ENCODE measurements at places on chromosomes 11 and 22.
A peak's percentile ranks its signal among the peaks of the same experiment; 100 is the strongest.

DNA sequence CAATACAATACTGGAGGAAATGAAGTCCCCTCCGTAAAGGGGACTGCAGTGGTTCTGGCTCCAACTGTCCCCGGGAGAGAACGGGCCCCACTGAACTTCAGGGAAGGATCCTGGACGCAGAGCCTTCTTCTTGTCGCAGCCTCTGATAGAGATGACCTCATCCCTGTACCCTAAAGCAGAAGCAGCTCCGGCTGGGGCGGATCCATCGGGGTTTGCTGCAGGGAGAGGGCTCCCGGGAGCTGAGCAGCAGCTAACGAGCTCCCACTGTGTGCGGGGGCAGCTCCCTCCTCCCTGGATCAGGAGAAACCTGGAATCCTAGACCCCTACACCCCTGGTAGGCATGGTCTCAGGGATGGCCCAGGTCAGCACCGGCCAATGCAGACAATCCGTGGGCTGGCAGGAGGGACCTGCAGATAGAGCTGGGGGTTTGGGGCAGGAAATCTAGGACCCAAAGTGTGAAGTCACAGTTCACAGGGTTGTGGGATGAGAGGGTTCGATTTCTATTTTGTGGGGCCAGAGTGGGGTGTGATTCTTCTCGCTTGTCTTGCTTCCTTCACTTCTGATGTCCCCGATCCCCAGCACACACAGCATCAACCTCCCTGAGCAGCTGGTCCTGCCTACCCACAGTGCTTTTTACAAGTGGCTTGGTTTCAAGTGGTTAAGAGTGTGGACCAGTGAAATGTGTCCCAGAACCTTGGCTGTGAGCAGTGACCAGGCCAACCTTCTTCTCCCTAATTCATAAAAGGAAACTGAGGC, 12.9 kb downstream of the KIAA0930 start:
- peak; percentile 81 for DNase-seq

- DNase-seq: no peak
These were observed 31.2 kb downstream of the LDLRAD3 start for GRCh38 chr11:35974882-35975589.

DNA sequence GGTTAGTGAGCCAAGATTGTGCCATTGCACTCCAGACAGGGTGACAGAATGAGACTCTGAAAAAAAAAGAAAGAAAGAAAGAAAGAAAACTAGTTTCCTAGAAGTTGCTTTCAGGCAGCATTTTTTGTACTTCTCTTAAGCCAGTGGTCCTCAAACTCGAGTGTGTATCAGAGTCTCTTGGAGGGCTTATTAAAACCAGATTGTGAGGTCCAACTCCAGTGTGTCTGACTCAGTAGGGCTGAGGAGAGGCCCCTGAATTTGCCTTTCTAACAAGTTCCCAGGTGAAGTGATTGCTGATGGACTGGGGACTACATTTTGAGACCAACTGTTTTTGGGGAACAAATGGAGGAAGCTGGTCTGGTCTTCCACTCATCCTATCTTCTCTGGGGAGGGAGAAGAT, 57.5 kb upstream of the VSTM5 start:
- DNase-seq: no peak

GRCh38 chr11:115127790-115128189, 376.4 kb downstream of the CADM1 start:
- DNase-seq: no peak

- DNase-seq: no peak
These were observed 56.1 kb upstream of the UBASH3B start for GRCh38 chr11:122599434-122599833.

DNA sequence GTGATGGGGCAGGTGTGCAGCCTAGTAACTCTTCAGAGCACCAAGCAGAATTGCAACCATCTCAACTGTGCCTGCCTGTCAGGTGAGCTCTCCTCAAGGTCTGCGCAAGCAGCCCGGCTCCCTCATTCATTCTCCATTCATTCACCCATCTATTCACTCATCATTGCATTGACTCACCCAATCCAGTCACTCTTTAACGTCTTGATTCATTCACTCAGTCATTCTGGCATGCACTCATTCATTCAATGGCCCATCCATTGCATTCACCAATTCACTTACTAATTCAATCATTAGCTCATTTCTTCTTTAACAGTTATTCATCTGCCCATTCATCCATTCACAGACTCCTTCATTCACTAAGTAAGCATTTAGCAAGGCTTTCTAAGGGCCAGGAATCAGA, 111.8 kb downstream of the PDE2A start:
- no peak for DNase-seq

DNA sequence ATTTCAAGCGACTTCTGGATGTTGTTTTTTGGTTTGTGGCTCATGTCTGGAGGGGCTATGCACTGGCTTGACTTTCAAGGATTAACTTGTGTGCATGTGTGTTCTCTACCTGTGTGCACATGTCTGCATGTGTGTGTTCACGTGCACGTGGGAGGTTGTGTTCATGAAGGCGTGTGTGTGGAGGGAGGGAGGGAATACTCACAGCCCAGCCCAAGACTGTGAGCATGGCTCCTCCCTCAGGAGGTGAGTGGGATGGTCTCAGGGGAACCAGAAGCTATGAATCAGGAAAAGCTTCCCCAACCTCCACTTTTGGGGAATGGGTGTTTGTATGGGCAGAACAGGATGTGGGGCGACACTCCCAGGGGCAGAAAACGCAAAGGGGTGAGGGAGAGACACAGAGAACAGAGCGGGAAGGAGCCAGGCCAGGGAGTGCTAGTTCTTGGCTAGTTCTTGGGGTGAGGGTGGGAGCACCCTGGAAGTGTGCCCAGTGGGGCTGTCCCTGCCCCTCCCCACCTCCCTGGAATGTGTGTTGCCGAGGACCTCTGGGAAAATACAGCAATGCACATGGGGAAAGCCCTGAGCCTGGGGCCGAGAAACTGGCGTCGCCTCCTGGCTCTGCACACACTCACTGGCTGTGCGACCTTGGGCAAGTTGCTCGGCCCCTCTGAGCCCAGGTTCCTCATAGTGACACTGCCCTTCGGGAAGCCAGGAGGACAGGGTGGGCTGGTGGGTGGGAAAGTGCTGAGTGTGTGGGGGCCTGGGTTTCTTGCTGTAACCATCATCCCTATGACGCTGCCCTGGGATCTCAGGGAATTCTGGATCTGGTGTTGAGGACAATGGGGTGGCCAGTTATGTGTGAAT, 16.9 kb upstream of the ALX4 start:
- no peak for DNase-seq

- no peak for DNase-seq
These were observed 9.2 kb downstream of the OR8B4 start for GRCh38 chr11:124415356-124415923.

GRCh38 chr11:134863294-134863693, 451.3 kb upstream of the B3GAT1 start:
- DNase-seq: no peak

DNA sequence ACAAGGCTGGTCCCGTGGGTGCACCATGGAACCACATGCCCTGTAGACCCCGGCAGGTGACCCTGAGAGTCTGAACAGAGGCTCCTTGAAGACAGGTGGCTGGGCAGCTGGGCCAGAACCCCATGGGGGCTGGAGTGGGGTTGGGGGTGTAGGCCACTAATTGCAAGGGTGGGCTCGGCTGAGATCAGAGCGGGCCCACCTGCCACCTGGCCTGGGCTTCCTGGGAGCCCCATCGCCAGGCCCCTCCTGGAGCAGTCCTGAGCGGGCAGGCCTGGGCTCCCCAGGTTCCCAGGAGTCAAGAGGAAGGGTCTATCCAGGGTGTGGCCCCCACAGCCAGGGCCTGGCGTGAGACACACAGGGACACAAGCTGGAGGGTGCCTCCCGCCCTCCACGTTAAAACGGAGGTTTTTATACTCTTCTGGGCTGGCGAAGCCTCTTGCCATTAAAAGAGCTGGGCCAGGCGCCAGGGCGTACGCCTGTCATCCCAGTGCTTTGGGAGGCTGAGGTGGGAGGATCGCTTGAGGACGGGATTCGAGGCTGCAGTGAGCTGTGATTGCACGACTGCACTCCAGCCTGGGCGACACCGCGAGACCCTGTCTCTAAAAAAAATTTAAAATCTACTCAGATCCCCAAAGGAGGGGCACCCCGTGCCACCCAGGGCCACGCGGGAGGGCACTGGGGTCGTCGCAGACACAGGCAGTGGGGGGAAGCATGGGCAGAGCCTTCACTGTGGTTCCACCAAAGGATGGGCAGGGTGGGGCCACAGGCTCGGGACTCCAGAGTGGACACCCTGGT, 4.8 kb upstream of the TRABD start:
- no peak for DNase-seq

GRCh38 chr22:45226503-45227186, 14.0 kb downstream of the KIAA0930 start:
- DNase-seq: peak; percentile 70

DNA sequence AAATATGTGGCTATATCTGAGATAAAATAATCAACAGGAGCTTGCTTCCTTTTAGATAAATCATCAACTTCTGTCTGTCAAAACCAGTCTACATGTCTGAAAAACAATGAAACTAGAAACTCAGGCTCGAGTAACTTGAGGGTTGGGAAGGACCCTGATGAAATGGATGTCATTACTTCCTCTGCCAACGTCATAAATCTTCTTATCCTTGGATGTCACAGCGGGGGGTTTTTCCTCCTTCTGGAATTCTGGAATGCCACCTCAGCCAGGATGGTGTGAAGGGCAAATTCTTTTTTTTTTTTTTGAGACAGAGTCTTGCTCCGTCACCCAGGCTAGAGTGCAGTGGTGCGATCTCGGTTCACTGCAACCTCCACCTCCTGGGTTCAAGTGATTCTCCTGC, 13.4 kb downstream of the LGR4 start:
- DNase-seq: no peak

DNA sequence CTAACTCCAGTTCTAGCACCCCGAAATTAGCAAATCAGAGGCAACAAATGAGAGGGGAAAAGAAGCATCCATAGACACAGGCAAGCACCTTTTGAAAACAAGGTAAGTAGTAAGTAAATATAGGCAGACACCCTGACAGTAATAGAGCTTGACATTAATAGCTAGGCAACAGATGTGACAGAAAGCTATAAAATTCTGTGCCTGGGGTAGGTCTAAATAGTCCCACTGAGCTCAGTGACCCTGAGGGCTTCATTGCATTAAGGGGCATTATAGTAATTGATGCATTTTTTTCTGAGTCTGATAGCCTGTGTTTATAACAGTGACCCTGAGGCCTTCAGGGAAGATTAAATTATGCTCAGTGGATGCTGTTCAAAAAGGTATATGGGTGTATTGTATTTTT, 197.1 kb downstream of the HIPK3 start:
- no peak for DNase-seq

- DNase-seq: no peak
These were observed 1128.2 kb downstream of the BRD1 start for GRCh38 chr22:48699511-48699910.

GRCh38 chr22:25919452-25919851, 177.5 kb downstream of the MYO18B start:
- no peak for DNase-seq

GRCh38 chr11:18245396-18245795, 3.1 kb downstream of the SAA2 start:
- DNase-seq: no peak

DNA sequence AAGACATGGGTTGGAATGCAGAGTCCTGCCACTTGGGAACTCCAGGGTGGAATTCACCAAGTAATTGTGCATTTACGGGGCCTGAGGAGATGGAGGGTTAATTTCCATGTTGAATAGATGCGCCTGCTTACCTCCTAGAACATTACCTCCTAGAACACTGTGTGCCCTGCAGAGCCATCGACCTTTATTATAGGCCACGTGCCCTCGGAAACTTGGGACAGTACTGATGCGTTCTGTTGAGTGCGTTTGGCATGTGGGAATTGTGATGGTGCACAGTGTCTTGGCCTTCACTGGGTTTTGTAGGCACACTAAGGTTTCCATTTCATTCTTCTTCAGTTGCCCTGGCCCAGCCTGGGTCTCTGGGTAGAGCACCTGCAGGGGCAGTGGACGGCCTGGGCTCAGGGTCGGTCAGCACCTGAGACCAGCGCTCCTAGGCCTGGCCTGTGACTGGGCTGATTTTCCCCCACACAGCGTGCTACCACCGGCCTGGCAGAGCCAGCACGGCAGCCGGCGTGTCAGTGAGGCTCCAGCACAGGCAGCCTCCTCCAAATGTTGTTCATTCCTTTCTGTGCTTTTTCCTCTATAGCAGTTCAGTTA, 12.7 kb downstream of the TRMU start:
- DNase-seq: no peak

- DNase-seq: no peak
These were observed at the start of gene LRP5 for GRCh38 chr11:68312117-68312779. LRP5 (plus strand) TSS chr11:68312591; CDS start chr11:68312715, 124 bp downstream.

DNA sequence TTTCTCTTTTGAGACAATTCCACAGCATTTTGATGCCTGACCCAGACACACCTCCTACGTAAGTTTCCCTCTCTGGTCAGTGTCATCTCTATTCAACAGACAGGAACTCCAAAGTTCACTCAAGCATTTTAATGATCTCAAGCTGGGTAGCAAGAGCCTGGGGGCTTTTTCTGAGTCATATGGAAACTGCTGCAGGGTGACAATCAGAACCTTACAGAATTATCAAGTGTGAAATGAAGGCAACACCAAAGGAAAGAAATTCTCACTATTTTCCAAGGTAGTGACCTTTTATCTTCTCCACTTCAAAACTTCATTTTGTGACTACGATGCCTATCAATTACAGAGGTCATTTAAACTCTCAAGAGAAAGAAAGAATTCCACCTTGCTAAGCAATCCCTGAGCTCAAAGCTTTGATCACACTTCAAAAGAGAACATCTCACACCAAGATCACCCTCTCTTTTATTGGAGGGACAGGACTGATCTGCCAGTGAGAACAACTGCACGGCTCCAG, 229.0 kb upstream of the ZC3H12C start:
- no peak for DNase-seq

- DNase-seq: no peak
These were observed 46.1 kb upstream of the LINC01488 start for GRCh38 chr11:69435161-69435986.

- DNase-seq: peak; percentile 52
These were observed 802 bp downstream of the TENM4 start for GRCh38 chr11:79439886-79440570.

GRCh38 chr11:131581046-131581445, 210.6 kb downstream of the NTM start:
- DNase-seq: no peak

GRCh38 chr11:60657888-60658287, 41.5 kb upstream of the MS4A8 start:
- DNase-seq: no peak

GRCh38 chr11:72313912-72314598, 70.1 kb upstream of the PHOX2A start:
- DNase-seq: no peak
